Tibial nerve (tissue), 4 donors: ENCODE measurements at places on chromosomes 2 and 18.

GRCh38 chr2:218318241-218318640 is 25.9 kb upstream of the TMBIM1 start:
- H3K4me3 ChIP-seq = no peak overlapping the region
- no peak for DNase-seq
- H3K36me3 ChIP-seq = no peaks in the 10 kb centered on the region

GRCh38 chr2:235917506-235917905 is 250.7 kb downstream of the GBX2 start:
- H3K27me3 ChIP-seq = no peaks in the 10 kb centered on the region
- no peak overlapping the region for H3K27ac ChIP-seq
- no peak for DNase-seq
- H3K4me3 ChIP-seq = no peak overlapping the region
- H3K36me3 ChIP-seq = no peaks in the 10 kb centered on the region

GRCh38 chr2:135991861-135992260 is 6.4 kb upstream of the DARS1 start:
- H3K4me1 ChIP-seq = no peaks in the 10 kb centered on the region
- DNase-seq = no peak
- no peak overlapping the region for H3K27ac ChIP-seq
- H3K27me3 ChIP-seq = no peaks in the 10 kb centered on the region

DNA sequence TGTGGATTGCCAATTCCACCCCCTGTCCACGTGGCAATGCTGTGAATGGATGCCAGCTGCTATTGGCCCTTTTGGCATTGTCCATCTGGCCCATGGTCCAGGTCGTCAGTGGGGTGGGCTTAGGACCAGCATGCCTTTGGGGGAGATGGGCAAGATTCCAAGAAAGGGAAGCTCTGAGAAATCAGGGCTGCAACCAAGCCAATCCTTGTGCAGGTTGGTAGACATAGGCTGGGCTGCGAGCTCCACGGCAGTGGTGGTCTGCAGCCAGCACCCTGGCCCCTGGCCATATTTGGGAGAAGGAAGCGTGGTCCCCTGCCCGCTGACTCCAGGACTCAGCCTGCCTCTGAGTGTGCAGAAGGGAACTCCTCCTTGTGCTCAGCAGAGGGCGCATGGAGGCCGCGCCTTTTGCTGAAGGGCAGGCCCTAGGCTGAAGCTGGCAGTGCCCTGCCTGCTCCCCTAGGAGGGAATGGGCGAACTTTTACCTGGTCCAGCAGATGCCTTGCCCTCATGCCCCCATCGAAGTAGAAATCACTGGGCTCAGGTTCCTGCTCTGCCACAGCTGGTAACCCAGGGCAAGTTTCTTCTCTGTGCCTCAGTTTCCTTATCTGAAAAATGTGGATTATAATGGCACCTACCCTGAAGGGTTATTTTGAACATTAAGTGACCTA is 5.4 kb downstream of the SPR start:
- H3K27me3 ChIP-seq = no peaks in the 10 kb centered on the region
- no peaks in the 10 kb centered on the region for H3K4me1 ChIP-seq
- H3K4me3 ChIP-seq = no peak overlapping the region
- H3K36me3 ChIP-seq = peaks cover 35% of the 10 kb centered on the region
- DNase-seq = peak; percentile 34
- H3K27ac ChIP-seq = no peak overlapping the region

DNA sequence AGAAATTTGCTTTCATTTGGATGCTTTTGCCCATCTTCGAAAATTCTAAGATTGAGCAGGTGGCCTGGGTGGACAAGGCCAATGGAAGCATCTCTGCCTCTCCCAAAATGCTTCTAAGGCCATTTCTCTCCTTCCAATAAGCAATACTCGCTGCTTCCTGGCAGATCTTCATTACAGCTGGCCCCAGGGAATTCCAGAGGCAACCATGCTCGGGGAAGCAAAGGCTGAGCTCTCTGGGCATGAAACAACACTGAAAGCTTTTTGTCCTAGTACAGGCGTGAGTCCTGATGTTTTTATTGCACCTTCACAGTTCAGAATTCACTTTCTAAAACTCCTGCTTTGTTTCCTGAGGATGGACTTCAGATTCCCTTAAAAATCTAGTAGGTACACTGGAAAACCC is 11.8 kb upstream of the NEDD4L start:
- DNase-seq = no peak
- no peaks in the 10 kb centered on the region for H3K4me1 ChIP-seq
- H3K4me3 ChIP-seq = no peak overlapping the region
- H3K27me3 ChIP-seq = no peaks in the 10 kb centered on the region

GRCh38 chr2:19577723-19578122 is 219.3 kb upstream of the OSR1 start:
- H3K27me3 ChIP-seq = no peaks in the 10 kb centered on the region
- H3K4me1 ChIP-seq = no peaks in the 10 kb centered on the region
- H3K27ac ChIP-seq = no peak overlapping the region
- no peak for DNase-seq
- H3K36me3 ChIP-seq = no peaks in the 10 kb centered on the region

DNA sequence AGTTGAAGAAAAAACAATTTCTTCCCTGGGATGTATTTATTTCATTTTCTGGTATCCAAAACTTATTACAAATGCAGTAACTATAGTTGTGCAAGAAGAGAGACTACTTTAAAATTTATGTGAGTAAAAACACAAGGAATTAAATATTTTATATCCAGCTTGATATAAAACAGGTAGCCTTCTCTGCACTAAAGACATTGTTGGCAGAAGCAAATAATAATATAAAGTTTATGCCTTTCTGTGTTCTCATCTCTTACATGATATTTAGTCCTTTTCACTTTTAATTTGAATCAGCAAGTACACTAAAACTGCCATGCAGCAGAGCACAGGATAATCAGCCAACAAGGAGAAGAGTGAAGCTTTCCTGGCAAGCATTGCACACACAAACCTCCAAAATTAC is 352.7 kb downstream of the ARL6IP6 start:
- no peaks in the 10 kb centered on the region for H3K4me1 ChIP-seq
- no peak overlapping the region for H3K27ac ChIP-seq
- H3K27me3 ChIP-seq = no peaks in the 10 kb centered on the region
- H3K36me3 ChIP-seq = no peaks in the 10 kb centered on the region

DNA sequence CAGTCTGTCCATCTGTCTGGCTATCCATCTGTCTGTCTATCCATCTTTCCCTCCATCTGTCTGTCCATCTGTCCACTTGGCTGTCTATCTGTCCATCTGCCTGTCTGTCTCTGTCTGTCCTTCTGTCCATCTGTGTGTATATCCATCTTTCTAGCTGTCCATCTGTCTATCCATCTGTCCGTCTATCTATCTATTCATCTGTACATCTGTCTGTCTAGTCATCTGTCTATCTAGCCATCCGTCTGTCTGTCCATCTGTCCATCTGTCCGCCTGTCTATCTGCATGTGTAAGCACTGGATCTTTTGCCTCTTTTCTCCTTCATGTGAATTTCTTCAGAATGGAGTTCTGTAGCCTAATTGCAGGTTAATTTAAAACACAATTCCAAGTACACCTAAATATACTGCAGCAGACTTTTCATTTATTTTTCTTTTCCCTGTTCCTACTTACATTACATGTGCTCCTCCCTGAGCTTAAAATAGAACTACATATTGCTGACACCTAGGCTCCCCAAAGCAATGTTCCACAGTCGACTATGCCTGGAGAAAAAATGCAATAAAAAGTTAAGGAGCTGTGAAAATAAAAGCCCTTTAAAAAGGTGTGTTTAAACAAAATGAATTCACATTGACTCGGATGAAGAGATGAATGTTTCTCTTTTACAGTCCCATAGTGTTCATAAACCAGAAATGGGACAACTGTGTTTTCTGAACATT is 37.4 kb upstream of the TXNDC2 start:
- DNase-seq = no peak
- no peaks in the 10 kb centered on the region for H3K36me3 ChIP-seq
- H3K4me1 ChIP-seq = peaks cover 35% of the 10 kb centered on the region
- no peak overlapping the region for H3K27ac ChIP-seq

- H3K36me3 ChIP-seq = no peaks in the 10 kb centered on the region
- no peaks in the 10 kb centered on the region for H3K4me1 ChIP-seq
- no peak overlapping the region for H3K4me3 ChIP-seq
- H3K27ac ChIP-seq = no peak overlapping the region
Measured at GRCh38 chr2:8505311-8505920, 176.4 kb upstream of the ID2 start.

DNA sequence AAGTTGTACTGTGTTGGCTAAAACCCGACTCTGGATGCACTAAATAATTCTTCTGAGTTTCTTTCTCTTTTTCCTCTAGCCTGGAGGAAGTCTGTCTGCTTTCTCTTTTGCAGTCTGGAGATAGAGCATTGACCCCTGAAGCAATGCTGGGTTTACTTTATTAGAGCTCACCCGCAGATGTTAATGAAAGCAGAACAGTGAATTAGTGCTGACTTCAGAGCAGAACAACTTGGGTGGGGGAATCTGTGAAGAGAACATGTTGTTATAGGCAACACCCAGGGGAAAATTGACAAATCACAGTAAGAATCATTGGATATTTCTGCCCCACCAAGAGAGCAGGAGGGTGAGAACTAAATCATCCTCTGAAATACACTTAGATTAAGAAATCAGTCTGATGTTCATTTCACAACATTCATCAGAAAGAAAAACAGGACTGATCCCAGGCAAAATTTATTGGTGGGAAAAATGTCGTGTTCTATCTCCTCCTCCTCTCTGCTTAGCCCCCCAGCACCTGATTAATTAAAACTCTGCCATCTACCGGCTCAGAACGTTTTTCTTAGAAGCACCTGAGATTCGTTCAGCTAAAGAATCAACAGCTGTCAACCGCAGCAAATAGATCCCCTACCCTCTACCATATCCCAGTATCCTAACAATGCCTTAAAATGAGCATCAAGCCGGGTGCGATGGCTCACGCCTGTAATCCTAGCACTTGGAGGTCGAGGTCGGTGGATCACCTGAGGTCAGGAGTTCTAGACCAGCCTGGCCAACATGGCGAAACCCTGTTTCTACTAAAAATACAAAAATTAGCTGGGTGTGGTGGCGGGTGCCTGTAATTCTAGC is 165.1 kb downstream of the FMNL2 start:
- no peaks in the 10 kb centered on the region for H3K36me3 ChIP-seq
- peak; percentile 73 for DNase-seq
- no peaks in the 10 kb centered on the region for H3K4me1 ChIP-seq
- peak overlapping the region; percentile 68 for H3K27ac ChIP-seq
- H3K27me3 ChIP-seq = no peaks in the 10 kb centered on the region

GRCh38 chr18:40233931-40234616 is 1721.0 kb upstream of the PIK3C3 start:
- H3K27me3 ChIP-seq = no peaks in the 10 kb centered on the region
- no peak for DNase-seq
- H3K27ac ChIP-seq = no peak overlapping the region
- H3K4me3 ChIP-seq = no peak overlapping the region

DNA sequence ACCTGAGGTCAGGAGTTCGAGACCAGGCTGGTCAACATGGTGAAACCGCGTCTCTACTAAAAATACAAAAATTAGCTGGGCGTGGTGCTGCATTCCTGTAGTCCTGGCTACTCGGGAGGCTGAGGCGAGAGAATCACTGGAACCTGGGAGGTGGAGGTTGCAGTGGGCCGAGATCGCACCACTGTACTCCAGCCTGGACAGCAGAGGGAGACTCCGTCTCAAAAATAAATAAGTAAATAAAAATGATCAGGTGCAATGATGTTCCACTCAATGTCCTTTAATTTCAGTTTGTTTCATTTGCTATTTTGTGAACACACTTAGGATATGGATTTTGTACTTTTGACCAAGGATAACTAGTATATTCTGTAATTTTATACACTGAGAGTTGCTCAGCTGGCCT is 9.3 kb downstream of the HADHA start:
- H3K27me3 ChIP-seq = no peaks in the 10 kb centered on the region
- peaks cover 9% of the 10 kb centered on the region for H3K4me1 ChIP-seq

- H3K36me3 ChIP-seq = no peaks in the 10 kb centered on the region
- no peak for DNase-seq
- no peaks in the 10 kb centered on the region for H3K4me1 ChIP-seq
Measured at GRCh38 chr2:101560780-101561315, 85.9 kb upstream of the RFX8 start.

GRCh38 chr2:7053650-7054265 is 136.5 kb downstream of the RNF144A start:
- no peak for DNase-seq
- H3K36me3 ChIP-seq = no peaks in the 10 kb centered on the region
- H3K4me1 ChIP-seq = peaks cover 7% of the 10 kb centered on the region
- H3K27me3 ChIP-seq = no peaks in the 10 kb centered on the region
- no peak overlapping the region for H3K4me3 ChIP-seq

DNA sequence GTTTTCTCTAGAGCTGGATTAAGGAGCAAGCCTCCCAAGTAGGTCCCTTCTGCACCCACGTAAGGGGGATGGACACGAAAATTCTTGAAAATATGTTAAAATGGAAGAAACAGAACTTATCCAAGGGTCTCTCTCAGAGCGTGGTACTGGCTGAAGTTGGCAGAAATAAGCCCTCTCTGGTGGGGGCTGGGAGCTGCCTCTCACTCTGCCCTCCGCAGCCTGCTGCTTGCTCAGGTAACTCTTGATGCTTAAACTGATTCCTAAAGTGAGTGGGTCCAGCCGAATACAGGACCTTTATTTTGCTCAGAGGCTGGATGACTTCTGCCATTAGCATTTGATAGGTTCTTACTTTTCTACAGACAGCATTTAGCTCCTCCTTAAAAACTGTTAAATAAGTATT is 78.1 kb downstream of the SPHKAP start:
- no peak overlapping the region for H3K27ac ChIP-seq
- H3K36me3 ChIP-seq = no peaks in the 10 kb centered on the region
- H3K27me3 ChIP-seq = no peaks in the 10 kb centered on the region
- no peak for DNase-seq

DNA sequence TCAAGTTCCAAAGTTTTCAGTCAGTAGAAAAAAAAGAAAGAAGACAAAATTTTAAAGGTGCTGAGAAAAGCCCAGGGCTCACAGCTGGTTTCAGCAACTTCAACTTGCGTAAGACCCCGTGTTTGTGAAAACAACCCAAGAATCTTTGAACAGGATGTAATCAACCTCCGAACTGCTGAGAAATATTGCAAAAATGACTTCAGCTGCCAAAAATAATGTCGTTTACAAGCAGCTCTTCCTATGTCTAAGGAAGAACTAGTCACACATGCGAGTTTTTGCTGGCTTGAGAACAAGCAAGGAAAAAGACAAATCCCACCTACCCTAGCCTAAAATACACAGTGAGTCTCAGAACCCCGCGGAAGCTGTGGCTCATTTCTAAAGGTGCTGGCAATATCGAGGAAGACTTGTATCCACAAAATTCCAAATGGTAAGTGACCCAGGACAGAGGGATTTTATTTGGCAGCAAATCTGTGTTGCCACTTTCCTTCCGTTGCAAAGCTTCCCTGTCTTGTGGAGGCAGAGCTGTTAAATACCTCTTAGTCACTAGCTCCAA is 59.8 kb upstream of the SLC8A1 start:
- no peak for DNase-seq
- H3K4me1 ChIP-seq = peaks cover 19% of the 10 kb centered on the region
- H3K27ac ChIP-seq = no peak overlapping the region

DNA sequence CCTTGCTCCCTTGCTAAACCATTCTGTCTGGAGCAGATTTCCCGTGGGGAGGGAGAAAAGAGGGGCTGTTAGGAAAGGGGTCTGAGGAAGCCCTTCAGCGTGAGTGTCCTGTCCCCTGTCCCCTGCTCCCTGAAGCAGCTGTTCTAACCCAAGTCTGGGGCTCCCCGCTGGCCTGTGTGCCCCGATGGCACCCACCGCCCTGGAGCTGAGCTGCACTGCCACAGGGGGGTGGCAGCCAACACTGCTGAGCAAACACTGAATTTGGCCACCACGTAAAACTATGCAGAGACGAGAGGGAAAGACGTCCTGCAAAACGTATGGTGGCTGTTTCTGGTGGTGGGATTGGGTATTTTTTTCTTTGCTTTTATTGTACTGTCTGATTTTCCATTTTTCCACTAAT is 17.9 kb downstream of the KCNG2 start:
- no peaks in the 10 kb centered on the region for H3K36me3 ChIP-seq
- H3K4me3 ChIP-seq = no peak overlapping the region
